NAMALWA (cell line): ENCODE measurements at places on chromosomes 4 and X.

DNA sequence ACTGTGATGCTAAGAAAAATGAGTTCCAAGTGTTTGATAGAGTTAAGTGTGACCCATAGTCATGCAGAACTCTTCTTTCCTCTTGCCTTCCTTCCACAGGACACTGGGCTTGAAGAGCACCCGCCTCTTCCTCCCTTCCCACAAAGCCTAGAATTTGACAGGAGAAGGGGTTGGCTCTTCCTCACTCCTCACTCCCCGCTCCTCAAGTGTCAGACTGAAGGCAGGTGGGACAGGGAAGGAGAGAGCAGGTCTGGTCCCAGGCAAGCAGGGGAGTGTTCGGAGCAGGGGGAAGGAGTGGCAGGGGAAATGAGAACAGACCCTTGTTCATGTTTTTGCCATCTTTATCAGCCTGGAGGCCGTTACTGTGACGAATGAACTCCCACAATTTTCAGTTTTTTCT lies 10.7 kb downstream of the MAGED2 start:
- no peak for DNase-seq

GRCh38 chr4:145680902-145681301 lies 956 bp downstream of the C4orf51 start:
- no peak for DNase-seq

GRCh38 chr4:21768349-21769310 lies 179.9 kb downstream of the KCNIP4 start:
- peak; percentile 59 for DNase-seq

DNA sequence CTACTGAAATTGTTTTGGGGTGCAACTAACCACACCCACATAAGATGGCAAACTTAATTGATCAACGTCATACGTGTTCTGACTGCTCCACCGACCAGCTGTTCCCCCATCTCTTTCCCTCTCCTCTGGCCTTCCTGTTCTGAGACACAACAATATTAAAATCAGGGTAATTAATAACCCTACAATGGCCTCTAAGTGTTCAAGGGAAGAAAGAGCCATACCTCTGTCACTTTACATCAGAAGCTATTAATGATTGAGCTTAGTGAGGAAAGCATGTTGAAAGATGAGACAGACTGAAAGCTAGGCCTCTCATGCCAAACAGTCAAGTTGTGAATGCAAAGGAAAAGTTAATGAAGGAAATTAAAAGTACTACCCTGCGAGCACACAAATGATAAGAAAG lies 173.9 kb upstream of the FTHL17 start:
- DNase-seq: no peak

DNA sequence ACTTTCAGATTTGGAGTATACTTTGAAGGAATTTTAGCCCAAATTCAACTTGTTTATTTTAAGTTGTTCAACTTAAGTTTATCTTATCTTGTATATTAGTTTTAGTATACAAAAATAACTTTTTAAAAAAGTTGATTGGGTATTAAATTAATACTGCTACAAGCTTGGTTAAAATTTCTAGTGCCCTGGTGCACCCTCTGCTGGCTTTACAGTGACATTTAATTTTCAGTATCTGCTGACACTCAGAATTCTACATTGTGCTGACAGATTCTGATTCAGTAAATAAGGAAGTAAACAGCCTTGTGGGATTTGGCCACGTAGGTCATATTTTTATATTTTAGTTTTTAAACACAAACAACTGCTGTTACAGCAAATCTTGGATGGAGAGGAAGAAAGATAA lies 2.9 kb downstream of the EDA start:
- peak; percentile 67 for DNase-seq

GRCh38 chr4:98672583-98673287 lies 14.3 kb upstream of the TSPAN5 start:
- no peak for DNase-seq

DNA sequence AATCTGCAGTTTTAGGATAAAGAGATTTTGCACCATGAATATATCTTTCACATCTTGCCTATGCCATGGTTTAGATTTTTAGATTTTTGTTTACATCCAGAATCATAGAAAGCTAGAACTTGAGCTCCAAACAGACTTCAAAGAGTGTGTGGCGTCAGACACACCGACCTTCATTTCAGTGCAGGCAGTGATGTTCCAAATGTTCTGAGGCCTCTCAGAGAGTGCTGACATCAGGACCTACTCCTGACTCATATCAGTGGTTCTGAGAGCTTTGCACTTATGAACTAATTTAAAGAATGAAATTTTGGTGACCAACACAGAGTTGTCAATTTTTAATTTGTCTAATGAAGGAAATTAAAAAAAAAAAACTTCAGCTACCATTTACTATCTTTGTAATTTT lies 18.3 kb downstream of the CXCR3 start:
- DNase-seq: no peak

- peak; percentile 66 for DNase-seq
Observed at GRCh38 chrX:14032406-14032805, 2.7 kb upstream of the GEMIN8 start.

GRCh38 chrX:107734646-107735045 lies 40.9 kb downstream of the TSC22D3 start:
- DNase-seq: peak; percentile 1

GRCh38 chrX:14903891-14904290 lies 30.7 kb downstream of the MOSPD2 start:
- DNase-seq: no peak

GRCh38 chr4:3284734-3285557 lies 7.9 kb upstream of the RGS12 start:
- no peak for DNase-seq

DNA sequence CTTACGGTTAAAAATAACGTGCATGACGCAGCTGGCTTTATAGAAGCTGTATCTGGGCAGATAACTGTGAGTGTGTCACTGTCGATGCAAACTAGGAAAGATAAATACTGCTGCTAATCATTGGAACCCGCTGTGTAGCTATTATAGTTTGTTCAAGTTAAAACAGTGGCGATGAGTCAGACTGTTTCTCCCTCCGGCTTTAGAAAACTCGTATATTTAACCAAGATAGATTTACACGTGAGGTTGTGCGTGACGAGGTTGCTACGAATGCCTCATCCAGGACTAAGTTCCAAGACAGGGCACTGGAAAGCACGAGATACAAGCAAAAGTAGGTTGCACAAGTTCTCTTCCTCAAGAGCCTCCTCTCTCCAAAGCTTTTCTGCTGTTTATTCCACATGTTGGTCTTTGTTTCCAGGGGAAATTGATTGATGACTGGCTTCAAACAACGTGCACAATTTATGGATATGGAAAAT lies 270.7 kb downstream of the FBXW7 start:
- DNase-seq: no peak

DNA sequence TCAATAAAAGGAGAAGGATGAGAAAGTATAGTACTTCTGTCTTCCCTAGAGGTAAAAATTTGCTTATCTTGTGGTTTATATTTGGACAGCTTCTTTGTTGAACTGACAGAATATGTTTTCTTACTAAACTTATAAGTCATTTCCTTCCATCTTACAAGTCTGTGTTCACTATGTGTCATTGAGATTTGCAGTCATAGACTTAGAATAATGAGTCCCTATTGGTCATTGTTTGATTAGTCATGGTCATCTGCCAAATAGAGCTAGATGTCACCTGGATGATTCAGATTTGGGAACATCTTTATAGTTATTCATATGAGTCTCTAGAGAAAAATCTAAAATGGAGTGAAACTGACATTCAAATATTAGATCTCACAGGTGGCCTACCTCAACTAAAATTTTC lies 51.5 kb downstream of the SPATA18 start:
- no peak for DNase-seq

DNA sequence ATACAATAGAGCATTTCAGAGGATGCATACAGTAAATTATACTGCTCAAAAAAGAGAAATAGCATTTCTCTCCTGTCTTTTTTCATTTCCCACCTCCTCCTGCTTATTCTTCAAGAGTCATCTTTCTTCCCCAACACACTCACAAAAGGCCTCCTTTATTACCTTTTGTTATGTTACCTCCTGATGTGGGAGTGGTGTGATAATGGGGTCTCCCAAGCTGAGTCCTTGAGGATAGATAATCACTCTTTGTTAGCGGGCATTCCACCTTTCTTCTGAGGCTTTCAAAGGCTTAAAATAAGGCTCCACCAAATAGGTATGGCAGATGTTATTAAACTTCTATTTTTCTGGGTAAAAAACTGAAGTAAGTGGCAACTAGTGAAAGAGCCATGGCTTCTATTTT lies 159.8 kb downstream of the CPEB2 start:
- no peak for DNase-seq

GRCh38 chr4:8221476-8221875 lies 22.4 kb downstream of the SH3TC1 start:
- no peak for DNase-seq
